ENCODE measurements at places on chromosomes 16 and 17.

DNA sequence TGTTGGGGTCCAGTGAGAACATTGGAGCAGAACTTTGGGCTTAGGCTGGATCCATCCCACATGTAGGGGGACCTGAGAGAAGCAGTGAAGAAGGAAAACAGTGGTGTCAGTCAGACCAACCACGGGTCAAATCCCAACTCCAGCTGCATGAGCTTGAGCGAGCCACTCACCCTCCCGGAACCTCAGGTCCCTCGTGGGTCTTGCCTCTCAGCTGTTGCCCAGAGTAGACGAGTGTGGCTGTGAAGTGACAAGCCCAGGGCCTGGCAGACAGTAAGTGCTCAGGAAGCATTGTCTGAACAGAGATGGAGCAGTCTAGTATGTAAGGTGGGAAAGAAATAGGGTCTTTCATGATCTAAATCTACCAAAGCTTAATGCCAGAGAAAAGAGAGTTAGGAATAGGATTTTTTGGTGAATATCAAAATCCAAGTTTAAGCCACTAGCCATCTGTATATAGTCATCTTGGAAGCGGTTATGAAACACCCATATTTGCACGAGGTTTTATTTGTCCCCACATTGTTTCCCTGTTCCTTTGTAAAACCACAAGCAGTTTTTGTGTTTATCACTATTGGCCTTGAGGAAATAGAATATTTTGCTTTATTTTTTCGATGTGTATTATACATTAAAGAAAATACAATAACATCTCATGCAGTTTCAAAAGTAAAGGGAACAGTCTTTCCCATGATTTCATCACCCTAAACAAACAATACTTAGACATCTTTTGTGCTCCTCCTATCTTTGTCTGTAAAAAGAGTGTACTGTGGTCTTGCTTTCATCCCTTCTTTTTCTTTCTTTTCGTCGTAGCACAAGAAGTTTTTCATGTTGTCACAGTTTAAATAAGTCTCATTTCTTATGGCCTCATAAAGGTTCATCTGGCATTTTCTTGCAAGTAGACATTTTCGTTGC is 112.0 kb downstream of the CLEC16A start:
- DNase-seq: no peak

DNA sequence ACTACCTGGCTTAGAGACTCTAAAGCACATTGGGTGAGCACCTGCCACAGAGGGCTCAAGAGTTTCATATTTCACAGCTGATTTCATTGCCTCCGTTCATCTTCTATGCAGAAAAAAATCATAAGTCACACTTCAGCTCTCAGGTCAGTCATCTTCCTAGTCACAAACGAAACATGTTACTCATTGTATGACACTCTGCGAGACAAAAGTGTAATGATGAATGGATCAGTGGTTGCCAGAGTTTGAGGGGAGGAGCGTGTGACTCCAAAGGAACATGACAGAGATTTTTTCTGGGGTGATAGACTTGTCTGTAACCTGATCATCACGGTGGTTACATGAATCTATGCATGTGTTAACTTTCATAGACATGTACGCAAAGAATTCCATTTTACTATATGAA is 195.2 kb upstream of the CNTNAP4 start:
- no peak for DNase-seq

DNA sequence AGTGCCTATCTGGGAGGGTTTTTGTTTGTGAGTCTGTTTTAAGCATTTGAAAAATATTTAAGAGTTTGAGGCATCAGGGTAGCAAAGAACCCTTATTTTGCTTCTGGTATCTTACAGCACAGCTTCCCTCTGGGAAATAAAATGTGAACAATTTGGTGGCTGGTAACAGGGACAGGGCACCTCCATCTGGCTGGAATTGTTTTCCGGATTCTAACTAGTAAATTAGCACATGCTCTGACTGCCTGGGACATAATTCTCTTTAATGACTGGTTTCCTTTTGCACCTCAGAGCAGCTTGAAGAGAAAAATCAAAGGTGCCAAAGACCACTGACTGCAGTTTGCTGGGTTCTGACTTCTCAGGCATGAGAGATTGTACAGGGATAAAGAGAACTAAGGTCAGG is 469.1 kb downstream of the GRIN2A start:
- DNase-seq: no peak

DNA sequence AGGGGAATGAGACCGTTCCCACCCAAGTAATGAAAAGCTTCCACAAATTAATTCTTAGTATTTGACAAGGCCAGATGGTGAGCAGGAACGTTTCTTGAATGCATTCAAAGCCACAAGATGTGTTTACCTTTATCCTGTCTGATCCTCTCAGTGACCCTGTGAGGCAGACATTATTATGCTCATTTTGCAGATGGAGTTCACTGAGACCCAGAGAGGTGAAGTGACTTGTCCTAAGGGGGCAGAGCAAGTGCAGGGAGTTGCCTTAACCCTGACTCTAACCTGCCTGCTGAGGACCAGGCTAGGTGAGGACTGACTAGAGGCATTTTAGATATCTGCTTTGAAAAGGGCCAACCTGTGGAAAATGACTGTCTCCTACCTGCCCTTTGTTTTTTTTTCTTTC is 156.7 kb downstream of the HAPSTR1 start:
- DNase-seq: no peak

- peak; percentile 55 for DNase-seq
Observed at GRCh38 chr17:35449371-35449931, 885 bp upstream of the SLFN13 start.

DNA sequence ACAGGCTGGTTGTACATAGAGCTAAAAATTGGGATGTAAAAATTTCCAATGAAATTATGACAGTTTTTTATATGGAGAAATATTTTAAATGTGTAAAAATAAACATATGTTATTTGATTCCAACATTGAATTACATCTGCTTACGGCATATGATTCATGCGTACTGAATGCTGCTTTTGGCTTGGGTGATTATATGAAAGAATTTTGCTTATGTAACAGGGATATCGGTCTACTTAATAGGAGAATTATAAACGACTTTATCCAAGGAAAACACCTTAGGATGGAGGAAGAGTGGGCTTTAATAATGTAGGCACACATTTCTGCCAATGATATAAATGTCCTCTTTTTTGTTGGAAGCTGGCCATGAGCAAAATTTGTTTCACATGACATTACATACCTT is 197.3 kb upstream of the GOT2 start:
- DNase-seq: no peak

- DNase-seq: no peak
Observed at GRCh38 chr17:67479148-67479547, 102.1 kb downstream of the PITPNC1 start.

DNA sequence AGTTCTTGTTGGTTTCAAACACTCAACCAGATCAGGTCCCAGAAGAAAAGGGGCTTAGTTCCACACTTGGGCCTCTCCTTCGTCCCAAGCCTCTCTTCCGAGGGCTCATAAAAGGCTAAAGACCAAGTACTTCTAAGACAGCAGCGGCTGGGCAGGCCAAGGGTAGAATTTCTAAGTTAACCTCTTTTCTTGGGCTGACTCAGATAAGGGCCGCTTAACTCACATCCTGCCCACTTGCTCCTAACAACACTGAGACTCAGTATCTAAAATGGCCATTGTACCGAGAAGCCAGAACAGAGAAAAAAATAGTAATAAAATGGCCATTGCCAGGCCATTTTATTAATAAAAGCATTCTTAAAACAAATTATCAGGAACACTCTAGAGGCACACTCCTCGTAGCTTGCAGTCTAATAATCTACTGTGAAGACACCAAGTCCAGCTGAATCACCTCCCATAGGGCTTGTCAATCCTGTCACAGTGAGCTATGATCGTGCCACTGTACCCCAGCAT is 42.1 kb downstream of the RANBP10 start:
- no peak for DNase-seq

- DNase-seq: no peak
Observed at GRCh38 chr16:78953526-78953925, 647.0 kb downstream of the MAF start.

DNA sequence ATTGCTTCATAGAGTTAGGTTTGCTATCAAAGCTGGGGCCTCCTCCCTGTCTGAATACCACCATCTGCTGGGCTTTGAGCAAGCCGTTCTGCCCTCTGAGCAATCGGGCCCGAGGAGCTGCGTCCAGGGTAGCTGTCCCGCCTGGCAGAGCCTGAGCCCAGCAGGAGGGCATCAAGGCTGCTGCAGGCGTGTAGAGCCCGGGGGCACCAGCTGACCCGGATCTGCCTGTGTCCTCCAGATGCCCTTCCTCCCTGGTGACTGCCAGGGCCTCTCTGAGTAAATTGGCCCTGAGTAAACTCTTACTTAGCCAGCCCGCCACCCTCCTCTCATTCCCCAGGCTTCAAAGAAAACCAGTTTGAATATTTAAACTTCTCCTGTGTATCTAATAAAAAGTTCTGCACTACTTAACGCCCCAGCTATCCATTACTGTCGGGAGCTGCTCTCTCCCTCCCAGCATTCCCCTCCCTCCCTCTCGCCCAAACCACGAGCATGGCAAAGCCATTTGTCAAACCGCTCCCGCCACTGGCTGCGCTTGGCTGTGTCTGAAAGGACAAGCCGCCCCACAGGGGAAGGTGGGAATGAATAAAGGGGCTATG is 16.4 kb downstream of the CDK5RAP3 start:
- DNase-seq: peak; percentile 79

DNA sequence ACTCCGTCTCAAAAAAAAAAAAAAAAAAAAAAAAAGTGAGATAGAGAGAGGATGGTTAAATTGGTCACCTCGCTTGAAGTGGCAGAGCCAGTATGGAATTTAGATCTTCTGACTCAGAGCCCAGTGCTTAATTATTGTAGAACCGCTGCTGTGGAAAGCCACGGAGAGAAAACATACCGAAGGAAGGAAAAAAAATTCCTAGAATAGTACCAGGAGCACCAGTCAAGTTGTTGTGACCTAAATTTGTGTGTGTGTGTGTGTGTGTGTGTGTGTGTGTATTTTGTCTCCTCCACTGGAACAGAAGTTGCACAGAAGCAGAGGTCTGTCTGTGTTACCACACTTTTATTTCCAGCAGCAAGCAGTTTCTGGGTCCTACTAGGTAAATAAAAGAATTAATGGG is 10.6 kb upstream of the NUP85 start:
- DNase-seq: no peak

DNA sequence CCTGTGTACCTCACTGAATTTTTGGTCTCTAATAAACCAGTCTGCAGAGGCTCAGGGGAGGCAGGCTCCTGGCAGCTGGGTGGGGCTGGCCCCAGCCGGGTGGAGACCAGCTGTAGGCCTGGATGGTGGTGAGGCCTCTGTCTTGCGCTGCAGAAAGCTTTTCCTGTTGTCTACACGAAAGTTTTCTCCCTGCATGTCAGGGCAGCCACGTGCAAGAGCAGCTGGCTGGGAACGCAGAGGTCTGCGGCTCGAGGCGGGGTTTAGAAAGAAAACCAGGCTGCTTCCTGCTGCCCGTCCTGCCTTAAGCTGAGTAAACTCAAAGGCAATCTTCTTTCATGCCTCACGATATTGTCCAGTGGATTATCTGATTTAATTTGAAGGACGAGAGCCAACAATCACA is 2.4 kb downstream of the SERPINF1 start:
- peak; percentile 72 for DNase-seq

DNA sequence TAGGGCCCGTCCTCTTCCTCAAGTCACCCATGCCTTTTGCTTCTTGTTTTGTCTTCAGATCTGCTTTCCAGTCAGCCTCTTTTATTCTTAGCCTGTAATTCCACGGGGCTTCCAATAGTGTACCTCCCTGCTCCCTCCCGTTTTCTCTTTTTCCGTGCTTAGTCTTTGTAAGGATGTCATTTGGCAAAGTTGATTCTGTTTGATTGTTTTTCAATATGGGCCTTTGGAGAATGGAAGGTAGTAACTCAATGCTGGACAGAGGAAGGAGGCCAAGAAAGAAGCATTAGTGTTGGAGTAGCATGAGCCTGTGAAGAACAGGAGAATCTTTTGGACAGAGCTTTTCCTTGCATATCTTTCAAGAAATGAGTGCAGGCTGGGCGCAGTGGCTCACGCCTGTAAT is 6.5 kb downstream of the WWP2 start:
- no peak for DNase-seq

DNA sequence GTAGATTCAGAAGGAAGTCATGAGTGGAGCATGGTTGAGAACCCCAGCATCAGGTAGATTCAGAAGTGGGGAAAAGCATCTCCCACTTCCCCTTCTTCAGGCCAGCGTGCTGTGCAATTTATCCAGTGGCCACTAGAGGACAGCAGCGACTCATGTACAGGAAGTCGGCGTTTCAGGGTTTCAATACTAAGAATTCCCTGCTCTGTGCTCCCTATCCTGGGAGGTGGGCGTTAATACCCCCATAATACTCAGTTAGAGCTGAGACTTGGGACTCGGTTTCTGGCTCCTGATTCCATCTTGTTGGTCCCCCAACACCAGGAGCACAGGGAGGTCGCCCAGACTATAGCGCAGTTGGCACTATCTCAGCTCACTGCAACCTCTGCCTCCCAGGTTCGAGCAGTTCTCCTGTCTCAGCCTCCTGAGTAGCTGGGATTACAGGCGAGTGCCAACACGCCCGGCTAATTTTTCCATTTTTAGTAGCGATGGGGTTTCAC is 75.3 kb upstream of the AMZ2 start:
- peak; percentile 78 for DNase-seq

DNA sequence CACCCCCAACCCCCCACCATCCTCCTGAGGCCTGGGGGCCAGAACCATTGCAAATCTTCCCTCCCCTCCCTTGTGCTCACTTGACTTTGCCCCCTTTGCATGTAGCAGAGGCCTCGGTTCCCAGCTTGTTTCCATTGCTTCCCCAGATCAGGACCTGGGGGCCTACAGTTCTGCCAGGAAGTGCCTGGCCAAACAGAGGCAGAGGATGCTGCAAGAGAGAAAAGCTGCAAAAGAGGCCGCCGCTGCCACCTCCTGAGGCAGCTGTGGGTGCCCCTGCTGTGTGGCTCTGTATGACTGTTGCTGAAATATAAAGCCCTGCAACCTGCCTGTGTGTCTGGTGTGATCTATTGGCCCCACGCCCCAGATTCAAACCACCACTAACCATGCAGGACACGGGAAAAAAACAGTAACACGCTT is 2.3 kb downstream of the NDUFB10 start:
- DNase-seq: no peak

- DNase-seq: no peak
Observed at GRCh38 chr16:65044873-65045272, 77.0 kb downstream of the CDH11 start.

DNA sequence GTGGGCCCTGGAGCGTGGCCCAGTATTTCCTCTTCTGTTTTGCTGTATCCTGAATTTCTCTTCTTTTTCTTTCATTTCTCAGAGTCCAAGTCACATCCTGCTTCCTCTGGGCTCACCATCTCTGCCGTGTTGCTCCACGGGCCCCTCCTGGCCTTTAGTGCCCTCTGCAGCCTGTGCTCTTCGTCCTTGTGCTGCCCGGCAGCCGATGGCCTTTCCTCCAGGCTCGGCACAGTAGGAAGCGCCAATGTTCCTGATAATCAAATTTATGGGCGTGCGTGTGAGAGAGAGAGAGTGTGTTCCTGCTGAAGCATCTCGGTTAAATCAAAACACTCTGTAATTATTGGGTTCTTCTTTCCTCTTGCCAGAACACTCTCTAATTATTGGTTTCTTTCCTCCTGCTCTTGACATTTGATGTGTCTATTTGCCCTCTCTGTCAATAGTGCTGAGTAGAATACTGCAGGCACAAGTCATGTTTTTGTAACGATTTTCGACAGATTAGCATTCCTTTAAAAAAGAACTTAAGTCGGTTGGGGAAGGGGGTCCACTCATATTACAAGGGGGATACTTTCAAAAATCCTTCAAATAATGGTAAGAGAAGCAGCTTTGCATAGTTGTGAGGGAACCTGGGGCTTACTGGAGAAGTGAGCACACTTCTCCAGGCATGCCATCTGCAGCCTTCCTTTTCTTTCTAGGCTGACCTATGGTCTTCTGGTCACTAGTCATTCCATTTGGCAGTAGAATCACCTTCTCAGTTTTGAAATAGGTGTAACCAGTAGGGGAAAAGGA is 126.6 kb downstream of the RPTOR start:
- DNase-seq: no peak

Measured in lung (tissue), 17 donors.